ENCODE measurements at places on chromosomes 4 and X.

- DNase-seq: no peak
These were observed 7.3 kb downstream of the PPP1R3F start for GRCh38 chrX:49276671-49277534.

DNA sequence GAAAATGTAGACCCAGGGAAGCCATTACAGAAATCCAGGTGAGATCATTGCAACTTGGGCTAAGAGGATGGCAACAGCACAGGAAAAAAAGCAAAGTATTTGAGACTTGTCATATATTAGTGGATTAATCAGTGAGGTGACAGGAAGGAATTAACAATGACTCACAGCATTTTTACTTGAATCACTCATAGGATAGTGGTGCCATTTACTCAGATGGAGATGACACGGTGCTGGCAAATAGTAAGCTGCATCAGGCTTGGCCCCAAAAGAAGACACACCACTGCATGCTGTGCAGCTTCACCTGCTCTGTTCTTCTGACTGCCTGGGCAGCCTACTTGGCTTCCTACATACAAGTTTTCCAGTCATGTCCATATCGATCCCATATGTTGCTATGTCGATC, 144.8 kb downstream of the FRYL start:
- DNase-seq: no peak

GRCh38 chrX:22056235-22056634, 24.1 kb downstream of the PHEX start:
- no peak for DNase-seq

GRCh38 chr4:60366661-60367060, 833.5 kb upstream of the ADGRL3 start:
- no peak for DNase-seq

DNA sequence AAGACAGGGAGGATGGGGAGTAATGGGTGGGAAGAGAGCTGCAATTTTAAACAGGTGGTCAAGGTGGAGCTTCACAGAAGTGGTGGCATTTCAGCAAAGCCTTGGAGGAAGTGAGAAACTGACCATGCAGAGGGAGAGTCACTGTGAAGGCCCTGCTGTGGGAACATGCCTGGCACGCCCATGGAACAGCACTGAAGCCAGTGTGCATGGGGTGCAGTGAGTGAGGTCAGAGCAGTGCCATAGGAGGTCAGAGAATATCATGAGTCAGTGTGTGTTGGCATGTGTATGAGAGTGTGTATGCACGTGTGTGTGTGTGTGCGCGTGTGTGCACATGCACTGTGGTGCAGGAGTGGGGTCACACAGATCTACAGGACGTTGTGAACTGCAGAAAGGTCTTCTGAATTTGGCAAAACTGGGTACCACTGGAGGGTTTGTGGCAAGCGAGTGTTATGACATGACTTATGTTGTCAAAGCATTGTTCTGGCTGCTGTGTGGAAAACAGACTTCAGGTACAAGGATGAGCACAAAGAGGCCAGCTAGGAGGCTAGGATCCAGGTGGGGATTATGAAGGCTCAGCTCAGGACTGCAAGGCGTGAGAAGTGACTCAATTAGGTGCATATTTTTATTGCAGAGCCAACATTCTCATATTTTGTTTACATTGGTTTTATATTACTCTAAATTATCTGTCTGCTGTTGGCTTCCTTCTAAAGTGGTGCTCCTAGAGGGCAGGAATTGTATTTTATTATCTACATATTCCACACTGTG, 34.0 kb downstream of the ZNF827 start:
- DNase-seq: no peak

- no peak for DNase-seq
These were observed 13.9 kb downstream of the FNIP2 start for GRCh38 chr4:158782551-158783360.

- DNase-seq: no peak
These were observed 76.5 kb downstream of the RELL1 start for GRCh38 chr4:37609626-37610025.

DNA sequence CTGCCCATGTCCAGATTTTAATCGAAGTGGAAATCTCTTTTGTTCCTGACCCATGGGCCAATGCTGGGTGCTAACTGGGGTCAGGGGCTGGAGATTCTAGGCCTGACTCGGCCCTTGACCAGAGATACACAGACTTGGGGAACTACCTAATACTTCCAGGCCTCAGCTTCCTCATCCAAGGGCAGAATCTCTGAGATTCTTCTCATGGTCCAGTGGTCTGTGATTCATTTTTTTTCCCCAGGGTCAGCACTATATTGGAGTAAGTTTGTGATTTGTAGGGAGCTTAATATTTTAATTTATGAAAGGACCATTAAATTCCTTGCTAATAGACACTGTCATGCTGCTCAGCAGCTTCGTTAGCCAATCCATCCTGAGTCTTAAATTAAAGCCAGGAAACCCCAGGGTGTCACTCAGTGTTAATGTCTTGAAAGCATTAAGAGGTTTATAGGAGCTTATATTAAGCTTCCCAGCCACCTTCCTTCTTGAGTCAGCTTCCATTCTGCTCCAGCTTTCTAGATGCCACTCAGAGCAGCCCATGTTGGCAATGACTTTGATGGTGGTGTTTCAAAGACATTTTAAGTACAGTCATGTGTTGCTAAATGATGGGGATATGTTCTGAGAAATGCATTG, 27.0 kb upstream of the PROM1 start:
- no peak for DNase-seq

- DNase-seq: no peak
These were observed 16.7 kb downstream of the TMEM175 start for GRCh38 chr4:948936-949300.

DNA sequence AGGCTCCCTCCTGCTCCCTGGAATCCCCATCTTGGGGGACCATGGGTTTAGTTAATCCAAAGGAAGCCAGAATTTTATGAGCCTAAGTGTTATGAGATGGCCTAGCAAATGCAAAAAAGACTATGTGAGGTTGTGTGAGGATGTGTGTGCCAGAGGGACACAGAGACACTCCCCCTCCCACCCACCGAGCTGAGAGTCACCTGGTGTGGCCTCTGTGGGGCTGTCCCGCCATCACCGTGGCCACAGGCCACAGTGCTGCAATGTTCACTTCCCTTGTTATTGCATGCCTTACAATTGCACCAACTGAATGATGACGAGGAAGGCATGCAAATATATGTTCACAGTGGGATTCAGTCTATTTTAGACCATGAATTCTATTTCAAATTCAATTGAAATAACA, 601 bp upstream of the FGFBP2 start:
- DNase-seq: no peak

- DNase-seq: peak; percentile 88
These were observed 211.7 kb downstream of the SLC4A4 start for GRCh38 chr4:71550220-71551165.

GRCh38 chr4:23680671-23681518, 209.0 kb downstream of the PPARGC1A start:
- DNase-seq: no peak

DNA sequence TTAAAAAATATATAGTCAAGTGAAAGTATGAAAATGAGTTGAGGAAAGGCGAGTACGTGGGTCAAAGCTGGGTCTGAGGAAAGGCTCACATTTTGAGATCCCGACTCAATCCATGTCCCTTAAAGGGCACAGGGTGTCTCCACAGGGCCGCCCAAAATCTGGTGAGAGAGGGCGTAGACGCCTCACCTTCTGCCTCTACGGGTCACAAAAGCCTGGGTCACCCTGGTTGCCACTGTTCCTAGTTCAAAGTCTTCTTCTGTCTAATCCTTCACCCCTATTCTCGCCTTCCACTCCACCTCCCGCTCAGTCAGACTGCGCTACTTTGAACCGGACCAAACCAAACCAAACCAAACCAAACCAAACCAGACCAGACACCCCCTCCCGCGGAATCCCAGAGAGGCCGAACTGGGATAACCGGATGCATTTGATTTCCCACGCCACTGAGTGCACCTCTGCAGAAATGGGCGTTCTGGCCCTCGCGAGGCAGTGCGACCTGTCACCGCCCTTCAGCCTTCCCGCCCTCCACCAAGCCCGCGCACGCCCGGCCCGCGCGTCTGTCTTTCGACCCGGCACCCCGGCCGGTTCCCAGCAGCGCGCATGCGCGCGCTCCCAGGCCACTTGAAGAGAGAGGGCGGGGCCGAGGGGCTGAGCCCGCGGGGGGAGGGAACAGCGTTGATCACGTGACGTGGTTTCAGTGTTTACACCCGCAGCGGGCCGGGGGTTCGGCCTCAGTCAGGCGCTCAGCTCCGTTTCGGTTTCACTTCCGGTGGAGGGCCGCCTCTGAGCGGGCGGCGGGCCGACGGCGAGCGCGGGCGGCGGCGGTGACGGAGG, at the start of gene FMR1:
Gene FMR1 (plus strand): TSS at position 728 of the 831 bp plus-strand sequence. CDS start 261 bp downstream, outside the sequence.
- peak; percentile 88 for DNase-seq

GRCh38 chr4:147629783-147630730, 12.9 kb downstream of the TMEM184C start:
- no peak for DNase-seq

- no peak for DNase-seq
These were observed 70.0 kb downstream of the NYX start for GRCh38 chrX:41516999-41517765.

DNA sequence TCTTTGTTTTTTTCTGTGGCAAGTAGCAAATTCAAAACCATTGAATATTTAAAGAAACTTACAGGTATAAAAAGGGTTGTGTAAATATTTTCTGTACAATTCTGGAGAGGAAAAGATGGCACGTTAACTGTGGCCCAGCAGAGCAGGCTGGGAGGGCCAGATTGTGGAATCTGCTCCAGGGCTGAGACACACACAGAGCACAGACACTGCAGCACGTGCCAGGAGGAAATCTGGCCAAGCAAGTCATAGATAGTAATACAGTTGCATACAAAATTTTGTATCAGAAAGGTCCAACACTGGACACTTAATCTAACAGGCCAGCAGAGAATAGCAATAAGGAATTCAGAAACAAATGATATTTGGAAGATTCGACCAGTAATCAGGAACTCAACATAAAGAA, 763.7 kb downstream of the PDHA2 start:
- no peak for DNase-seq

GRCh38 chrX:153763989-153764755, at the start of gene PLXNB3:
Gene PLXNB3 (plus strand): TSS chrX:153764249. CDS start chrX:153765536, 1,287 bp downstream.
- DNase-seq: peak; percentile 43

DNA sequence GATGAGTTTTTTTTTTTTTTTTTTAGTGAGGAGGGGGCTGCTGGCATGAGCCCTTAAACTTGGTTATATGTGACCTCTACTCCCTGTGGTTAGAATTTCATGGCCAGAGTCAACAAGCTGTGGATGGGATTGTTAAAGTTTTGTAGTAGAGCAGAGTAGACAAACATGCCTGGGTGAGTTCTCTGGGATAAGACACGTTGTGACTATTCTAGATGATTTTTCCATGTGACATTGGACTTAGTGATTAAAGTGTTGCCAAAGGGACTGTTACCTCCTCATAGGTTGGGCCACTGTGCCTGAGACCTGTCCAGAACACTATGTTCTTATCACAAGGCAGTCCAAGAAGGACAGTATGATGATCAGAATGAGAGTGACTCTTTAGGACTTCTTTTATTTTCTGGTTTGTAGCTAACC, 28.8 kb upstream of the ALB start:
- DNase-seq: no peak

- no peak for DNase-seq
These were observed 307.1 kb upstream of the CPXCR1 start for GRCh38 chrX:88439935-88440334.

DNA sequence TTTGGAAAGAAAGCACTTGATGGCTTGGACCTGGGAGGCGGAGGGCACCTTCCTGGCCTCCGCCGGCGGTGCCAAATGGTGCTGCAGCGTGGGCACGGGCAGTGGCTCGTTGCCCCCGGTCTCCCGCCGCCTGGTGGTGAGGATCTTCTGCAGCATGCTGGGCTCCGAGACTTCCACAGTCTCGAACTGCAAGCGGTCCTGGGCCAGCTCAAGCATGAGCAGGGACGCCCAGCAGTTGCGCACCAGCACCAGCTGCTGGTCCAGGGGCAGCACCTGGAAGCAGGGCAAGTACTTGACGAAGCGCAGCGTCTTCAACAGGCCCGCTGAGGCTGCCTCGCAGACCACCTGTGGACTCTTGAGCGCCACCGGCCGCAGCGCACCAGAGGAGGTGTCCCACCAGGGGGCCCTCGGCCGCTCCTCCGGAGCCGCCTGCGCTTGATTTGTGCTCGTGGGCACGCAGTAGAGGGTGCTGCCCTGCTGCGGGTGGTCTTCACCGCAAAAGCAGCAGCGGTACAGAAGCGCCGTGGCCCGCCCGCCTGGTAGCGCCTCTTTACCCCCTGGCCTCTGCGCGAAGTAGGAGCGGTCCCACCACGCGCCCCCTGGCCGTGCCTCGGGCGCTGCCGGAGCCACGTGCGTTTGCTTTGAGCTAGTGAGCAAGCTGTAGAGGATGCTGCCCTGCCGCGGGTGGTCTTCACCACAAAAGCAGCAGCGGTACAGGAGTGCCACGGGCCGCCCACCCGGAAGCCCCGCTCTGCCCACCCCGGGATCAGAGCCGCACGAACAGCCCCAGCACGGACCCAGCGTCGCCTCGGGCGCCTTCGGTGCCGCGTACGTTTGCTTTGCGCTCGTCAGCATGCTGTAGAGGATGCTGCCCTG, 689 bp downstream of the NR0B1 start:
- no peak for DNase-seq

DNA sequence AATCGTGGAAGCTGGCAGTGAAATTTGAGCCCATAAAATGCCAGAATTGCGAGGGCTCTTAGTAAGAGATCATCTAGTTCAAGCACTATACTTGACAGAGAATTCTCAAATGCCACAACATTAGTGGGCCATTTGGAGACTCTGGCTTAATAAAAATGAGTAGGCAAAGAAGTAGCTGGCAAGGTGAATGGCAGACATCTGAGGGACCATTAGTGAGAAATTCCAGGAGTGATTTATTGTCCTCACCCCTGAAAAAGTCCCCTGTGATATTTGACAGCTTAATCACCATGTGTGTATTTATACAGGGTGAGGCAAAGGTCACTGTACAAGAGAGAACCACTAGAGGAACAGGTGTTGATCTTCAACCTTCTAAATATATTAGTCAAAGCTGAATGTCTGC, 207.5 kb downstream of the CHRDL1 start:
- DNase-seq: no peak

- DNase-seq: no peak
These were observed 390.8 kb downstream of the HNRNPD start for GRCh38 chr4:81982846-81983540.

DNA sequence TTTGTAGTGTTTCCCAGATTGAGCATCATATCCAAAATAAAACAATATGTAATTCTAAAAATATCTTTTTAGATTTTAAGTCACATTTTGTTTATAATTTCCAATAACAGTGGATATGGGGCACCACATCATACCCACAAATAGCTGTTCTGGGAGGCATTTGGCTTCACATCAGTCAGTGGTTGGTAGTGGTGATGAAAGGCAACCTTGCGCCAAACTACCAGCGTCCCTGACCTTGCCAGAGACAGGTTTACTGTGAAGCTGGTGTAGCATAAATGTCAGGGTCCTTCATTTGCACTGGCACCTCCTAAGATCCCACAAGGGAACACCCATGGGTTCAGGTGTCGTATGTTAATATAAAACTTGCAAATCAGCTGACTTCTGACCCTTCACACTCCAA, 222.2 kb downstream of the DCTD start:
- no peak for DNase-seq

DNA sequence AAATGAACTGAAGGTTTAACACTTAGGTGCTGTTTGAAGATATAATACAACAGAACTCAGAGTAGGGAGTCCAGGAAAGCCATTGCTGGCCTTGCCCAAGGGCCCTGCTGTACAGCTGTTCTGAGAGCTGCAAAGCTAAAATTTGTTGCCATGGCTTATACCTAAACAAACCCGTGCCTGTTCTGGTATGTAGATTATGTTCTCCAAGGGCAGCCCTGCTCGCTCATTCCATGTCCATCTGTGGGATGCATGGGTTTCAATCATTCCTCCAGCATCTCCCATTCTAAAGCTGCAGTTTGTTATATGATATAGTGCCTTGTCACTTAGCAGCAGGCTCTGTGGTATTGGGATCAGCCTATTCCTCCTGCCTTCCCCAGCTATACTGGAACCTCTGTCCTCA, 80.8 kb upstream of the BMPR1B start:
- peak; percentile 61 for DNase-seq
